ENCODE measurements at places on chromosomes 7 and 10.
A peak's percentile ranks its signal among the peaks of the same experiment; 100 is the strongest.

- no peak for DNase-seq
These were observed 7.5 kb downstream of the SNX13 start for GRCh38 chr7:17932770-17933169.

- peak; percentile 66 for DNase-seq
These were observed 20.2 kb downstream of the RTKN2 start for GRCh38 chr10:62248465-62248864.

GRCh38 chr7:21135437-21135836 is 292.4 kb upstream of the SP4 start:
- DNase-seq: no peak

- DNase-seq: no peak
These were observed 130.9 kb downstream of the MAD1L1 start for GRCh38 chr7:2101630-2102374.

GRCh38 chr7:132830941-132831340 is 250.9 kb downstream of the CHCHD3 start:
- no peak for DNase-seq

GRCh38 chr10:11796474-11796873 is 26.7 kb upstream of the PROSER2 start:
- no peak for DNase-seq

DNA sequence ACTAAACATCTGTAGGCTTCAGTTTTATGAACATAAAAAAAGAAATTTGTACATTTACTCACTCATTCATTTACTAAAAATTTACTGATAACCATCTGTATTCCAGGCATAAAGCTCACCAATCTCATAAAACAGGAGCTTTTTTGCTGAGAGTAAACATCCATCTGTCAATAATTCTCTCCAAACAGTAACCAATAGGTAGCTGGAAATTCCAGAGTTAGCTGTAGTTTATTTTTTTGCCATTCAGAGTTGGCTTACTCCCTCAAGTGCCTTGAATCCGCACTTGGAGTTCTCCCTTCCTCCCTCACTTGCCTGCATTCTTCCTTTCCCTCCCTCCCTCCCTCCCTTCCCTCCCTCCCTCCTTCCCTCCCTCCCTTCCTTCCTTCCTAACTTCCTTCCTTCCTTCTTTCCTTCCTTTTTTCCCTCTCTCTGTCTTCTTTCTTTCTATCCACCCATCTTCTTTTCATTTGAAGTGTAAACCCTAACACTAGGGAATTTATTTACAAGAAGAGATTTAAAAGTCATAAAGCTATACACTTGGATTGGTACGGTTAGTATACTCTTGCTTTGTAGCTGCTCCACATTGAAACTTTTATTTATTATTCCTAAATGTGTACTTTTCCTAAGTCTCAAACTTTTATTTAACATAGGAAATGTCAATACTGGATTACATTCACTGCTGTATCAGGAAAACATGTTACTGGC is 44.6 kb upstream of the BICC1 start:
- DNase-seq: no peak

DNA sequence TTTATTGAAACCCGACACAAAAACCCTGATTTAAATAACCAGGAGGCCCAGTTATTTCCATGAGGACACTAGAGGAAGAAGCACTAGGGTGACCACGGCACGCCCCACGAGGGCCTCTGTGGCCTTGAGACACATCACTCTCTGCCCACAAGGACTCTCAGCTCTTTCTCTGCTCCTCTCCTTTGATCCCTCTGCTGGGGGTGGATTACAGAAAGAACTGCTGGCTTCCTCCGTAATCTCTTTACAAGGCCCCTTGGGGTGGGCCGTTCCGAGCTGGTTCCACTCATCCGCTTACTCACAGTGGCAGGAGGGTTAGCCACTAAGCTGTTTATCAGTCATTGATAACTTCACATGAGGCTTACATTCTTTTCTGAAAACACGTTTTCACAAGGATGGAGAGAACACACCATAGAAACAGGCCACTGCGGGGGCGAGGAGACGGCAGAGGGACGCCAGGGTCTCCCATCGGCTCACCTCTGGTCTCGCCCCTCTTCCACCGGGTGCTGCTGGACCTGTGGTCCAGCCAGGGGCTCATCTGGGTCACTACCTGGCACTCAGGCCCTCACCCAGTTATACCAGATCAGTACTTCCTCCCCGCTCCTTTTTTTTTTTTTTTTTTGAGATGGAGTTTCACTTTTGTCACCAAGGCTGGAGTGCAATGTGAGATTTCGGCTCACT is 17.6 kb upstream of the PFKFB3 start:
- peak; percentile 32 for DNase-seq

- no peak for DNase-seq
These were observed 62.2 kb downstream of the ANKRD61 start for GRCh38 chr7:6093375-6093774.

GRCh38 chr7:53672681-53673080 is 637.2 kb downstream of the POM121L12 start:
- DNase-seq: no peak

DNA sequence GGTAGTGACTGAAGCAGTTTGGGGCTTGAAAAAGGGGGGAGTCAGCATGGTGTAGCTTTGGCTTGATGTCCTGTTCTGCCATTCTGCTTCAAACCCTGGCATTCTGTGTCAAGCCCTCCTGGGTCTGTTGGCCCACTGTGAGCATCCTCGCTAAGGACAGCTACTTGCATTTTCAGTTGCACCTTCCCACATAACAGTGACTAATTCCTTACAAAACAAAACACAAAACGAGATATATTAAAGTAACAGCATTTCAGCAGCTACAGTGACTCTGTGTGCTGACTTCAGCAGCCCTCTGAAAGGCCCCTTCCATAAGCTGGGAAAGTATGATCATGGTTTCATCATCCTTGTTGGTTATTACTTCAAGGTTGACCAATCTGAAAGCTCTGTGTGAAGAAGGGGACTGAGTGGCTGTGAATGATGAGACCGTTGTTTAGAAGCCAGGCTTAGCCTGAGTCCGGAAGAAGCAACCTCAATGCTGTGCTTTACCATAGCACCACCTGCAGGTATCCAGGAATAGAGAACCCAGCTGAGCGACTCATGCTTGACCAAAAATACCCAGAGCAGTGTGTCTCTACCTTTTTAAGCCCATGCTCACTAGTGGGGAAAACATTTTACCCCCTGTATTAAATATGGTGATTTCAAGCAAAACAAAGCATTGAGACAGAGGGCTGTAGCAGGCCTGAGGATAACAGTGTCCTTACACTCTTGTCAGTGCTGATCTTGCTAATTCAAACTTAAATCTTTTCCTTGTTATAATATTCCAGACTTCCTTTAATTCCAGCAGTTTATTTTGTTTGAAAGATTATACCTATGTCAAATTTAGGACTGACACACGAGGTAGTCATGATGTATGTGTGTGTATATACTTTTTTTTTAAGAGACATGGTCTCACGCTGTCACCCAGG is 42.6 kb upstream of the CC2D2B start:
- DNase-seq: peak; percentile 35

DNA sequence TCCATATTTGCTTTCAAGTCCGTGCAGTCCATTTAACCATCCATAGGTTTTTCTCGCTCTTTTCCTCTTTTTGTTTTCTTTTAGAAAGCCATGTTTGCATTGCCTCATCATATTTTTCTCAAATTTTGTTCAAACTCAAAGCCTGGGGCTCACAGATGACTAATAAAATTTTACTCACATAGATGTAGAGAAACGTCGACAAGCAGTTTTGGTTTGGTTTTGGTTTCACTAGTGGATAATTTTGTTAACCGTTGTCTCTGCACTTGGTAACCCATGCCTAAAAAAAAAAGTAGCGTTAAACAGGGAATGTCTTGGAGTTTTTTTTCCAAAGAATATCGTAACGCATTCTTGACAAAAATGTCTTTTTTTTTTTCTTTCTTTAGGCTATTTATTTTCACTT is 344.2 kb upstream of the GALNT17 start:
- no peak for DNase-seq

GRCh38 chr10:69641261-69641980 is 11.4 kb downstream of the FAM241B start:
- DNase-seq: no peak

GRCh38 chr10:60872451-60872850 is 71.5 kb downstream of the RHOBTB1 start:
- no peak for DNase-seq

DNA sequence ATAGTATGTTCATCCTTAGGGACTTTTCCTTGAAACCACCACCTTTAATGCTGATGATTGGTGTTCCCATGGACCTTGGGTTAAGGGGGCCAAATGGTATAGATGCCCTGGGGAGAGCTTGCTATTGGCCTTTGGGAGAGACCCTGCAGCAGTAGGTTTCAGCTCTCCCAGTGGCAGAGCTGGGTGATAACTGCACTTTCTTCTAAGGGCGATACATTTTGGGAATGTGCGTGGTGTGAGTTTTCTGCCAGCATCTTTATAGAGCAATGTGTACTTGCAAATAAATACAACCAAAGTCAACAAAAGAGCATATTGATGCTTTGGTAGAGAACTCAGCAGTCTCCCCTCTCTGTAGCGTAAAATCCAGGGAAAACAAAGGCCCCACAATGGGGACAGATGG is 404.1 kb downstream of the PAXIP1 start:
- no peak for DNase-seq

GRCh38 chr7:31647511-31647910 is 39.5 kb upstream of the PPP1R17 start:
- no peak for DNase-seq

DNA sequence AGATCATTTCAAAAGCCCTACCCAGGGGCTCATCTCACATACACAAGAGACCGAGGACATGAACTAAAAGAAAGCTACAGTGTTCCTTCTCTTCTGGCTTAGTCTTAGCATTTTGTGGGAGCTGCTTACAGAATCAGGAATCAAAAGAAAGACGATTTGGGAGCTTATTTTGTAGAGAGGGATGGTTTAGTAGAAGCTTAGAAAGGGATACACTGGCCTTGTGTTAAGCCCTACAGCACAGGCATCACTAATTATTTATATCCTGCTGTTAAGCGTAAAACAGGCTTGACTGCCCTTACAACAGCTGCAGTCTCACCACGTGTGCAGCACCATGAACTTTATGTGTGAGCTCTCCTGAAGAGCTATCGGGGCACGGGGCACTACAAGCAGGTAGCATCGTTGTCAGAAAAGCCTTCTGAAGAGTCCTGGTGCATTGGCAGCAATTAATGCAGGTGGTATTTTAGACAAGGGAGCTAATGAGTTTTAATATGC is 798.3 kb downstream of the NXPH1 start:
- DNase-seq: no peak

DNA sequence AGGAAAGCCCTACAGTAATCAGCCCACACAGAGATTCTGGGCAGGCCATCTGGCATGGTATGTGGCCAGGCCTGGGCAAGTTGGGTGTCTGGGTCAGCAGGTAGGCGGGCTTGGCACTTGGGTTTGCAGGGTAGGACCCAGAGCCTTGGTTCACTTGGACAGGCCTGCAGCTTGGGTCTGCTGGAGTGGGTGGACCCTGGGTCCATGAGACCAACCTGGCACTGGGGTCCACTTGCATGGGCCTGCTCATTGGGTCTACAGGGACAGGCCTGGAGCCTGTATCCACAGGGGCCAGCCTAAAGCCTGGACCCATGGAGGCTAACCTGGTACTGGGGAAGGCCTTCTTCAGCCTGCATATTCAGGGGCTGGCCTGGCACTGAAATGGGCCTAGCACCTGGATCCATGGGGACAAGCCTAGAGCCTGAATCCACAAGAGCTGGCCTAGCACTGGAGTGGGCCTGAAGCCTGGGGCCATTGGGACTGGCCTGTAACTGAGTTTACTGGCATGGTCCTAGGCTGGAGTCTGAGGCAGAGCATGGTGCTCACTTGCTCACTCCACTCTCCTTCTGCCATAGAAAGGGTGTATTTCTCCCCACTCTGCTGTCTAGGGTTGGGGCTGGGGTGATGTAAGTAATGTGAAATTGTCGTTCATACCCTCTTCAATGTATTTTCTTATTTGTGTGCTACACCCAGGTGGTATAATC is 315.0 kb downstream of the AHR start:
- DNase-seq: no peak

DNA sequence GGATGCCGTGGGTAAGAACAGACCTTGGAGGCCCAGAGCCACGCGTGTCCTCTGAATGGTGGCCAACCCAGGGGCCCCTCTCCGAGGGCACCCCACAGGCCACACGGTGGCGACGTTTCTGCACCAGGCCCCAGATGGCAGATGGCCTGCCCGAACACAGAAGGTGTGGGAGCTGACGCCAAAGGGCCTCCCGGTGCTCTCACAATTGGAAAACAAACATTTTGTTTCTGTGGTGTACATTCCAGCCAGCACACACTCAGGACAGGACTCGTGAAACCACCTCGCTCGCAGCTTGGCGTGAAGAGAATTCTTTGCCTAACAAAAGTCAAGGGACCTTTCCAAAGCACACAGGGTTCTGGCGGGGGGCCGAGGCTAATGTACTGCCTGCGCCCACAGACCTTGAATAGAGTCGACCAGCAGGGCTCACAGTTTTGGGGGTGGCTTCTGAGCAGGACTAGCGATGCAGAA is 112.1 kb downstream of the FAM53B start:
- DNase-seq: peak; percentile 8

- no peak for DNase-seq
These were observed 166.6 kb downstream of the KIF20B start for GRCh38 chr10:89867964-89868363.

DNA sequence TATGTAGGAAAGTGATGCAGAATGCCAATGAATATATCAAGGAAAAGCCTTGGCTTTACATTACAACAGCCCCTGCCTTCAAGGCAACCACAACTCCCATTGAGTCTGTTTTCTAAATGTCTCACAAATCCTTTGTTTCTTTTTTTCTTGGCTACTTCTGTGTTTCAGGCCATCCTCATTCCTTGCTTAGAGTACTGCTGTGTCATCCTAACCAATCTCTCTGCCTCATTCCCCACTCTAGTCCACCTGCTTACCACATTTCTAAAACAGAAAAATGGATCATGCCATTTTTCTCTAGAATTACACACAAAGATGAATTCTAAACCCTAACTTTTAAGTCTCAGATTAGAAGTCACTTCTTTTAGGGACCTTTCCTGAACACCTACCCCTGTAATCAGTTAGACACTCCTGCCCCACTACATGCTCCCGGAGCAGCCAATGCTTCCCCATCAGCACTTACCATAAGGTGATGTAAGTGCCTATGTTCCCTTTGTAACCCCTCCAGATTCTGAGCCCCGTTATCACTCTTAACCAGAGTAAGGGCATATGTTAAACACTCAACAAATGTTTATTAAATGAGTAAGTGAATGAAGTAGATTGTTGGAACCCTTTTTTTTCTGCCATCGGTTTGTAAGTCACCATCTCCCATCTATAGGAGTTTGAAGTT is 2.8 kb downstream of the BORCS7 start:
- DNase-seq: peak; percentile 31

DNA sequence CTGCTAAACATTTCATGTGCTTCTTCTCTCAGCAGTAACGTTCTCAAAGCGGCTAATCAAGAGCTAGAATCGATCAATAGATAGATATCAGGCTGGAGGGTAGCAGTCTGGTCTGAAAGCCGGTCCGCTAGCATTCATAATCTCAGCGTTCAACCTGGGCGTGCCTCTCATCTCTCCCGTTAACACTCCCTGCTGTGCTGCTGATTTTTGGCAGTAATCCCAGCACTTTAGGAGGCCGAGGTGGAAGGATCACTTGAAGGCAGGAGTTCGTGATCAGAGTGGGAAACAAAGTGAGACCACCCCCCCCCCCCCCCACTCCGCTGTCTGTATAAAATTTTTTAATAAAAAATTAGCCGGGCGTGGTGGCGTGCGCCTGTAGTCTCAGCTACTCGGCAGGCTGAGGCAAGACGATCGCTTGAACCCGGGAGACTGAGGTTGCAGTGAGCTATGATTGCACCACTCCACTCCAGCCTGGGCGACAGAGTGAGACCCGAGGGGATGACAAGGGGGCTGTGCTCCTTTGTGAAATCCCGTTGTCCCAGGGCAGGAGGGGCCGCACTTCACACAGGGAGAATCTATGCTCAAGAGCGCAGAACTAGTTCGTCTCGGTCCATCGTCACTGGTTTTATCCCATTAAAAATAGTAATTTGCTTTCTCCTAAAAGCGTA is 624 bp upstream of the CEP55 start:
- DNase-seq: peak; percentile 67
